ENCODE measurements at places on chromosomes 13 and 19.

- no peak for DNase-seq
Observed at GRCh38 chr19:2040647-2041432, 10.2 kb downstream of the MKNK2 start.

DNA sequence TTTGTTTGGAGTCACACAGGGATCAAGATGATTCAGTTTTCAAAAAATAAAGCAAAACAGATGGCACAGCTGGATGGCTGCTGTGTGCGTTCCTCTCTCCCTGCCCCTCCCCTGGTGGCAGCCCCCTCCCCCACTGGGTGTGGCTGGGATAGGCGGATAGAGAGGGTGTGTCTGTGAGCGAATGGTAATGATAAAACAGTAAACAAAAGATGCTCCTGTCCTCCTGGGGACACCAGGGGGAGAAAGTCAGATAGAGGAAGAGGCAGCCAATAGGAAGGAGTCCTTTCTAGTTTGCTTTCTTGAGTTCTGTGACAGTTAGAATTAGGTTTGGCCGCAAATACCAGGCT is 6.5 kb downstream of the TMEM255B start:
- DNase-seq = no peak

DNA sequence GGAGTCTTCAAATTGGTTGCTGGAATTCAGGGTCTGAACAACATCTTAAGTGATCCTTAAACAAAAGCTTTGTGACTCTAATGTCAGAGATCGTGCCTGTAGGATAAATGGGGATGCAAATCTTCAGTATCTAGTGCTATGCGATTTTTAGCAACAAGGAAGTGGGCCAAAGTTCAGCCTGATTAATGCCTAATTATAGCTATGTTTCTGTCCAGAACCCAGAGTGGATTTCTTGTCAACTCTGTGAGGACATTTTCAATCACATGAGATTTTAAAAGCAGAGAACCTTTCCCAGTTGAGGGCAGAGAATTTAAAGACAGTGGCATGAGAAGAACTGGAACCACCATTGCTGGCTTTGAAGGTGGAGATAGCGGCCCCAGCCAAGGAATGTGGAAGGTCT is 84.3 kb upstream of the PCDH9 start:
- no peak for DNase-seq

GRCh38 chr13:109568339-109568818 is 218.0 kb downstream of the IRS2 start:
- no peak for DNase-seq

DNA sequence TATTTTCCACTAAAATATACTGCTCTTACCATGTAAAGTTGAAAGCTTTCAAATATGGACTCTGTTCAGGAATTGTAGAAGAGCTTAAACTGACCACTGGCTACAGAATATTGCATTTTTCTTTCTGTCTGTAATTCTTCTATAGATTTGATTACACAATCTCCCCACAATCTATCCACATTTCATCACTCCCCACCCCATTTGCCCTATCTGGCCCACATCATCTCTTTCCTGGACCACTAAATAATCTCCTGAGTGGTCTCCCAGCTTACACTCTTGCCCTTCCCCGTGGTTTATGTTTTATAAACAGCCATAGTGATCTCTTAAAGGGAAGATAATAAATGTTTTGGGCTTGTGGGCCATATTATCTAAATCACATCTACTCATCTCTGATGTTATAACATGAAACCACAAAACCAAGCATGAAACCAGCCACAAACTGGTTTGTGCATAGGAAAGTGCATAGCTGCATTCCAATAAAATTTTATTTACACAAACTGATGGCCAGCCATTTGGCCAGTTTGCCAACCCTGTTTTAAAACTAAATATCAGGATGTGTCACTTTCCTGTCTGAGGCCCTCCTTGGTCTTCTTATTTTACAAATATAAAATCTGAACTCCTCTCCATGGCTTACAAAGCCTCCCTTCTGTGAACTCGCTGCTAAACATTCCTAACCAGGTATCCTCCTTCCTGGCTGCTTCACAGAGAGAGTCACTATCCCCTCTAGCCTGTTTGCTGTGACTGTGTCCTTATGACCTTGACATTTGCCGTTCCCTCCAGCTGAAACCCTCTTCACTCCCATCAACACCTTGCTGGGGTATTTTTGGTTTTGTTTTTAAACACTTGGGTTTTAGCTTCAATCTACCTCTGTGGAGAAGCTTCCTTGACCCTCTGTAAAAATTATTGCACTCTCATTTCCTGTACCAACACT is 500.9 kb downstream of the GPC6 start:
- DNase-seq = no peak

DNA sequence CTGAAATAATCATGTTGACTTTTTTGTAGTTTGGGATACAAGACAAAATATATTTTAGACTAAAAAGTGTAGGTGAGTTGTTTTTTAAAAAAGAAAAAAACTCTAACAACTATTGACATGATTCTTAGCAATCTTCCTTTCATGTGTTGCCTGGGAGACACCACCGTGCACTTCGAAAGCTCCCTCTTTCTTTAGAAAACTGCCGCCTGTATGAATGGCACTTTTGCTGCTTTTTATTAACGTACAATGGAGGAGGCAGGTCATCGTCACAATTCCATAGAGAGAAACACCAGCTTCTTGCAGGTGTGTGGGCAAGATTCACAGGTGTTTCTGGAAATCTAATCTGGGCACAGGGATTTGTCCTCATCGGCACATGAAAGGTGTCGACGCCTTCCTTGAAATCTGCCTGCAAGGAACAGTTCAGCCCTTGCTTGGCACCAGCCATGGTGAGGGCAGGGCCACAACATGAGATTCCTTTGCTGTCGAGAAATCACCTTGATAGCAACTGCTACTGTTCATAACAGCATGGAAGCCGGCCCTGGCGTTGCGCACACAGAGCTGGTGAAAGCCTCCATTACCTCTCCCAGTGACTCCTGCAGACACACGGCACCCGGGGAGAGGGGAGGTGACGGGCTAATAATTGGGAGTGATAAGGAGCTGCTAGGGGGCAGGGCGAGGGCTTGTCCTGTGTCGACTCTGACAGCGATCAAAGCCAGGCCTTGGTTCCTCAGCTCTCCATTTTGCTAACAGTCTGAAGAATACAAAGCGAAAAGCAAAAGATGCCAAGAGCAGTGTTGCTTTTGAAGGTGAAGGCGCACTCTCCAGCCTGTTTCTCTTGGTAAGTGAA is 66.5 kb downstream of the EFNB2 start:
- DNase-seq = no peak

DNA sequence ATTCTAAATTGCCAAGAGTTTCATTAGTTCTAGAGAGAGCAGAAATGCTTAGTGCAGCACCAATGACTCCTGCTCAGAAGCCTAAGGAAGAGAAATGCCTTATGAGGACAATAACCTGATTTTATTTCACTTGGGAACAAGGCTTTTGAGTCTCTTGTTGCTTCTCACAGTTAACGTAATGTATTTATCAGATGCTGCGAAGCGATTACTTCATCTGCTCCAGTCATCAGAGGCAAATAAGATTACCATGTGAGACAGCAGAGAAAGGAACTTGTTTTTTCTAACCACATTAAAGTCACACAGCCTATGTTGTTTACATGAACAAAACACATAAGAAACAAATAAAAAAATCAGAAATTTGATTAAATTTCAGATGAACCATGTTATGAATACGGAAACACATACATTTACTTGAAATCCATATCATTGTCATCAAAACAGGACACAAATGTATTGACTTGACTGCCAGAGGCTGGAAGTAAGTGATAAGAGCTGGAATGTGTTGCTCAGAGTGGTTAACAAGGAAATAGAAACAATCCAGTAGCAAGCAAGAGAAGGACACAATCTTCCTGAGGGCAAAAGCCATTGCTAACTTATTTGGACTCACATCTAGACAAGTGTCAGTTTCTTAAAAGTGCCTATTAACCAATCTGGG is 147.3 kb downstream of the LHFPL6 start:
- DNase-seq = no peak

- no peak for DNase-seq
Observed at GRCh38 chr13:113804017-113804702, 45.1 kb downstream of the TMEM255B start.

GRCh38 chr13:77185721-77186120 is 141.2 kb downstream of the MYCBP2 start:
- DNase-seq = no peak

DNA sequence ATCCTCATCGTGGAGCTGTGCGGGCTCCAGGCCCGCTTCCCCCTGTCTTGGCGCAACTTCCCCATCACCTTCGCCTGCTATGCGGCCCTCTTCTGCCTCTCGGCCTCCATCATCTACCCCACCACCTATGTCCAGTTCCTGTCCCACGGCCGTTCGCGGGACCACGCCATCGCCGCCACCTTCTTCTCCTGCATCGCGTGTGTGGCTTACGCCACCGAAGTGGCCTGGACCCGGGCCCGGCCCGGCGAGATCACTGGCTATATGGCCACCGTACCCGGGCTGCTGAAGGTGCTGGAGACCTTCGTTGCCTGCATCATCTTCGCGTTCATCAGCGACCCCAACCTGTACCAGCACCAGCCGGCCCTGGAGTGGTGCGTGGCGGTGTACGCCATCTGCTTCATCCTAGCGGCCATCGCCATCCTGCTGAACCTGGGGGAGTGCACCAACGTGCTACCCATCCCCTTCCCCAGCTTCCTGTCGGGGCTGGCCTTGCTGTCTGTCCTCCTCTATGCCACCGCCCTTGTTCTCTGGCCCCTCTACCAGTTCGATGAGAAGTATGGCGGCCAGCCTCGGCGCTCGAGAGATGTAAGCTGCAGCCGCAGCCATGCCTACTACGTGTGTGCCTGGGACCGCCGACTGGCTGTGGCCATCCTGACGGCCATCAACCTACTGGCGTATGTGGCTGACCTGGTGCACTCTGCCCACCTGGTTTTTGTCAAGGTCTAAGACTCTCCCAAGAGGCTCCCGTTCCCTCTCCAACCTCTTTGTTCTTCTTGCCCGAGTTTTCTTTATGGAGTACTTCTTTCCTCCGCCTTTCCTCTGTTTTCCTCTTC is 6.3 kb downstream of the MYADM start:
- no peak for DNase-seq

GRCh38 chr13:111302045-111302726 is 18.3 kb upstream of the TEX29 start:
- DNase-seq = peak; percentile 66

DNA sequence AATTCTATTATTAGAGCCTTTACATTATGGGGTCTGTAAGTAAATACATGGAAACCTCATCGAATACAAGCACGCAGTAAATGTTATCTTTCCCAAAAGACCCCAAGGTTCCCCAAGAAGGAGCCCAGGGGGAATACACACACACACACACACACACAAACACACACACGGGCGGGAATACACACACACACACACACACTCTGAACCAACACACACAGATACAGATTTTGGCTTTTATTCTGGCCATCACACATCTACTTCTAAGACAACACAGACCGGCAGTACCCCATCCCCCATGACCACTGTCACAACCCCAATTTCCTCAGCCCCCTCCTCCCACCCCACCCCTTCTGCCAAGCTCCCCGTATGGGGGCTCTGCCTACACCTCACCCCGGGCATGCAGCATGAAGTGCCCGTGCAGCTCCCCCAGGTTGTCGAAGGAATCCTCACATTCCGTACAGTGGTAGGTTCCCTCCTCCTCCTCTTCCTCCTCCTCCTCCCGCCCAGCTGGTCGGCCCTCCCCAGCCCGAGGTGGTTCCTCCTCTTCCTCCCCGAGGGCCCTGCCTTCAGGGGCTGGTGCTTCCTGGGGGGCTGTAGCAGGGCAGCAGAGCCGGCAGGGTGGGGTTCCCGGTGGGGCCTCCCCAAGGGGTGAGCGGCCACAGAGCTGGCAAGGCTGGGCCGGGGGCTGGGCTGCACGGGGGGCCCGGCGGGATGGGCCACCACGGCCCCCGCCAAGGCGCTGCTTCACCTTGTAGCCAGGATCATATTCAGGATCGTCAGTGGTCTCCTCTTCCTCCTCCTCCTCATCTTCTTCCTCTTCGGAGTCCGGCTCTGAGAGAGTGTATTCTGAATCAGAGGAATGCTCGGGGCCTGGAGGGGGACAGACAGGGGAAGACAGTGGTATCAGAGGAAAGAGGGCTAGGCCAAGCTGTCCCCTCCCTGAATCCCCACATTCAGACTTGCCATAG is 4.4 kb upstream of the SRRM5 start:
- no peak for DNase-seq

- no peak for DNase-seq
Observed at GRCh38 chr19:35742121-35742724, at the start of gene IGFLR1. TSS of gene IGFLR1 (minus strand) at chr19:35742452. CDS start at chr19:35741180, 1,272 bp downstream.

DNA sequence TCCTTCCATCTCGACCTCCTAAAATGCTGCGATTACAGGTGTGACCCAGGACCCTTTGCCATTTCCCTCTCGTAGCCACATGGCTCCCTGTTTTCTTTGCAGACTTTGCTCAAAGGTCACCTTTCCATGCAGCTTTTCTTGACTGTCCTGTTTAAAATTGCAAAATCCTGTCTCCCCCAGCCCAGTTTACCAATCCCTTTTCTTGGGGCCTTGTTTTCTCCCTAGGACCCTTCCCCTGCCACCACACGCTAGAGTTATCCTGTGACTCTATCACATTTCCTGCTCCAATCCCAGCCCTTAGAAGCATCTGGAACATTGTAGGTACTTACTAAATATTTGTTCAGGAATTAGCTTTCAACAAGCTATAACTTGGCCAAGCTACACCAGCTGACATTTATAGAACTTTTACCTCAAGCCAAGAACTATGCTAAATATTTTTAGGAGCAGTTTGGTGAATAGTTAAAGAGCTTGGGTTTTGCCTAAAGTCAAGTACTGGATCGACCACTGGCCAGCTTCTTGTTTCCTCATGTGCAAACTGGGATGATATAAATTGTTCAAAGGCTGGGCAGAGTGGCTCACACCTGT is 9.1 kb upstream of the SERTAD3 start:
- no peak for DNase-seq

GRCh38 chr13:39804332-39805210 is 149.1 kb downstream of the COG6 start:
- no peak for DNase-seq

GRCh38 chr13:114038211-114038613 is 64.3 kb upstream of the C13orf46 start:
- no peak for DNase-seq

GRCh38 chr13:45564133-45564776 is 51.3 kb downstream of the ERICH6B start:
- DNase-seq = no peak

DNA sequence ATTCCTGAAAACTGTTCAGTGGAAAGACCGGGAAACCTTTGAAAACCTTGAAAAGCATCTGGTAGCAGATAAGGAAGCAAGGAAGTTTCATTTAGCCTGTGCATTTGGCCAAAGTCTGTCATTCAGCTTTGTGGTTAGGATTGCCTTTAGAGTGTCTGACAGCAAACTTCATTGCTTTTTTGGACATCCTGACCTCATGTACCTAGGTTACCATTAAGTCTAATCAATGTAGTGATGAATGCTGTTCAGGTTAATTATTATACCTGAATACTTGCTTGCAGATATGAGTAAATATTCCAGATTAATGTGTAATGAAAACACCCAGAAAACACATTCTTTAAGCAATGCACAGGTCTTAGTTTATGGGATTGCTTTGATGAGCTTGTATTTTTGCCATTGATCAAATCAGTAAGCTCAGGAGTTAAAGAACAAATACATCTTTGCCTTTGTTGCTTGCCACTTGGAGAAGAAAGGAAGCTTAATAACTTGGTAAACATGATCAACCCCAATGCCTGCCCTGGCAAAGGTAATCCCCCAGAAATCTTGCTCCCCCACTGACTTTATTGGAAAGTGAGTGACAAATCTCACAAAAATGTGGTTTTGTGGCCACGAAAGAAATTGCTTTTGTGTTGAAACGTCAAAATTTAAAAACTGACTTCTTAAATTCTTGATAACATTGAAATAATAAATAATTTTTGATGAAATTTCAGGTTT is 87.4 kb downstream of the SLC15A1 start:
- no peak for DNase-seq

GRCh38 chr13:46554951-46555350 is 2.0 kb downstream of the LRCH1 start:
- no peak for DNase-seq

Data from cerebellar nuclear complex (tissue), 1 donor.